ENCODE measurements at places on chromosomes 11 and 22. TPM values are rescaled to one million over a fixed set of nuclear protein-coding genes. Genes with fewer than 3 reads are reported as not detected.

DNA sequence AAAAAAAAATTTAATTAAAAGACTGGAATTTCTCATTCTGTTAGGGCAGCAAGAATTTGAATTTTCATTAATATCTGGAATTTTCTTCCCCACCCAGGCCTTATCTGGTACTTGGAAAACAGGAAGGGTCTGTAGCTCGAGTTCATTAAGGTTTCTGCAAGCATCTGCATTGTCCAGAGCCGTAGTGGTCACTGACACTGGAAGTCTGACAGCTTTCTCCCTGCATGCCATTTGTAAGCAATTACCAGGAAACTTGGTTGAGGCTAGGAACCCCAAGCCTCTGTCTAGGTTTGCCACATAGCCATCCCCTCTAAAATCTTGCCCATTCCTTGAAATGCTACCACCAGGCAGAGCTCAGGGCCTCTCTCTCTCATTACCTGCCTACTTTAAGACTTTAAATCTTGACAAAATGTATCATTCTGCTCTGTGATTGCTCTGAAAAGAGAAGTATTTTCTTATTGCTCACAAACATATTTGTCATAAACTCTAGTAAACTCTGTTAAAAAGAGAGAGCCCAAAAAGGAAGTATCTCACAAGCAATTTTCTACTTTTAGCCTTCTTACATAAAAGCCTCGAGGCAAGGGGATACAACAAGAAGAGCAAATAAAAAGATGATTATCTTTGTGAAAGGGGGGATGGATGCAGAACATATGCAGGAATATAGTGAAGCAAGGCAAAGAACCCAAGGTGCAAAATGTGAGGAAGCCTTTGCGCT is 5.5 kb upstream of the PGM2L1 start:
- DNase-seq: no peak

The OR8G5 gene
- total RNA-seq: not detected

GRCh38 chr22:21683401-21683811 is 17.6 kb downstream of the PPIL2 start:
- no peak for DNase-seq

DNA sequence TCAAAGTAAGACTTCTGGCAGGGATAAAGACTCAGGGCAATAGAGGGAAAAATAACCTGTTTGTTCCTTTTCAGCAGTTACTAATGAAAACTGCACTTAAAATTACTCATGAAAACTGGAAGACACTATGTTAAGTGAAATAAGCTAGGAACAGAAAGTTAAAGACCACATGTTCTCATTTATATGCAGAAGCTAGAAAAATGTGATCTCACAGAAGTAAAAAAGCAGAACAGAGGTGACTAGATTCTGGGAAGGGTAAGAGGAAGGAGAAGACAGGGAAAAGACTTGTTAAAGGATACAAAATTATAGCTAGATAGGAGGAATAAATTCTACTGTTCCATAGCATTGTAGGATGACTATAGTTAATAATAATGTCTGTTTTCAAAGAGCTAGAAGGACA is 22.2 kb downstream of the HPS5 start:
- no peak for DNase-seq

GRCh38 chr11:35377262-35377661 is 42.1 kb downstream of the SLC1A2 start:
- DNase-seq: no peak

DNA sequence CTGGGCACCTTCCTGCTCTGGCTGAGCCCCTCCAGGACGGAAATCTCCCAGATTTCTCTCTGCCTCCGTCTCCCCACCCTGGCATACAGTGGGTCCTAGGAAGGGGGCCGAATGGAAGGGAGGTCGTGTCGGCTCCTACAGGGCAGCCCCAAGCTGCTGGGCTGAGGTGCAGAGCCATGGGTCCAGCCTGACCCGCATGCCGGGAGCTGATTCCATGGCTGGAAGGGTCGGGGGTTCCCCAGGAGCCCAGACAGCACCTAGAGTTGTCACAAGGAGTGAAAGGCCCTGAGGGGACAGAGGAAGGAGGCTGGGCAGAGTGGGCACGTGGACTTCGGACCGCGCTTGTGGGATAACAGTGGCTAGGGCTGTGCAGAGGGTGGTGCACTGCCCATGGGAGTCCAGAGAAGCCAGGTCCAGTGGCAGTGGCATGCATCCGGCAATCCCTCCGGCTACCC is 16.5 kb downstream of the CCND1 start:
- no peak for DNase-seq
